ENCODE measurements at places on chromosomes 12 and 14.

GRCh38 chr12:30794591-30795409 is 40.0 kb upstream of the CAPRIN2 start:
- DNase-seq, result peak; percentile 96

- no peak for DNase-seq
These were observed 15.9 kb downstream of the ETNK1 start for GRCh38 chr12:22640851-22641250.

- DNase-seq, result no peak
These were observed 23.5 kb downstream of the NOC4L start for GRCh38 chr12:132167611-132168310.

DNA sequence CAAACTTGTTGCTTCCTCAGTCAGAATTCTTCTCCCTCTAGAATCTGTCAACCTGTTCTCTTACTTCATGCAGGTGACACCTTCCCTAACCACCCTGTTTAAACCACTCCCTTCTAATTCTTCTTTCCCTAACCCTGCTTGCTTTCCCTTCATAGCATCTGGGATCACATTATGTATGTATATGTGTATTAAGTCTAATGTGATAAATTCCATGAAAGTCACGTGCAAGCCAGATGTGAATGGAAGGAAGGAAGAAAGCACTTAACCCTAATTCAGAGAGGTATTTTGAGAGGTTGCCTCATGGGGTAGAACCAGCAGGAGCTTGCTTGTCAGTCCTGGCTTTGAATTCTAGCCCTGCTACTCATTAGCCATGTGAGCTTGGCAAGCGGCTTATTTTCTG is 340.0 kb downstream of the TRHDE start:
- no peak for DNase-seq

GRCh38 chr12:661720-662486 is 1.3 kb downstream of the NINJ2 start:
- DNase-seq, result no peak

DNA sequence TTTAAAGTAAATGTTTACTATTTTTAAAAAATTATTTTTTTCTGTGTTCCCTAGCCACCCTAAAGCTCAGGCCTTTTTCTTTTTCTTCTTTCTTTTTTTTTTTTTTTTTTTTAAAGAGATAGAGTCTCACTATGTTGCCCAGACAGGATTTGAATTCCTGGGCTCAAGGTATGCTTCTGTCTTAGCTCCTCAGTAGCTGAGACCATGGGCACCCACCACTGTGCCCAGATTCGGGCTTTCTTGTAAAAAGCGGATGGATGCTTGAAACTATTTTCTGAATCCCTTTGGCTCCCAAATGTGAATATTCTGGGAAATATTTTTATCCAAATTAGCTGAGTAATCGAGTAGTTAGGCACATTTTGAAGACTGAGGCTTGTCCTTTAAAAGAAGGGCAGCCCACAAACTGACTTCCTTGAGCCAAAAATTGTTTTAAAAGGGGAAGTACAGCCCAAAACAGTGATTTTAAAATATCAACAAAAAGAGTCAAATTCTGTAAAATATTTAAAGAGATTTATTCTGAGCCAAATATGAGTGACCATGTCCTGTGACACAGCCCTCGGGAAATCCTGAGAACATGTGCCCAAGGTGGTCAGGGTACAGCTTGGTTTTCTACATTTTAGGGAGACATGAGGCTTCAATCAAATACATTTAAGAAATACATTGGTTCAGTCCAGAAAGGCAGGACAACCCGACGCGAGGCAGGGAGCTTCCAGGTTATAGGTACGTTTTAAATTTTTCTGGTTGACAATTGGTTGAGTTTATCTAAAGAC is 28.8 kb upstream of the HIGD1C start:
- DNase-seq, result no peak

DNA sequence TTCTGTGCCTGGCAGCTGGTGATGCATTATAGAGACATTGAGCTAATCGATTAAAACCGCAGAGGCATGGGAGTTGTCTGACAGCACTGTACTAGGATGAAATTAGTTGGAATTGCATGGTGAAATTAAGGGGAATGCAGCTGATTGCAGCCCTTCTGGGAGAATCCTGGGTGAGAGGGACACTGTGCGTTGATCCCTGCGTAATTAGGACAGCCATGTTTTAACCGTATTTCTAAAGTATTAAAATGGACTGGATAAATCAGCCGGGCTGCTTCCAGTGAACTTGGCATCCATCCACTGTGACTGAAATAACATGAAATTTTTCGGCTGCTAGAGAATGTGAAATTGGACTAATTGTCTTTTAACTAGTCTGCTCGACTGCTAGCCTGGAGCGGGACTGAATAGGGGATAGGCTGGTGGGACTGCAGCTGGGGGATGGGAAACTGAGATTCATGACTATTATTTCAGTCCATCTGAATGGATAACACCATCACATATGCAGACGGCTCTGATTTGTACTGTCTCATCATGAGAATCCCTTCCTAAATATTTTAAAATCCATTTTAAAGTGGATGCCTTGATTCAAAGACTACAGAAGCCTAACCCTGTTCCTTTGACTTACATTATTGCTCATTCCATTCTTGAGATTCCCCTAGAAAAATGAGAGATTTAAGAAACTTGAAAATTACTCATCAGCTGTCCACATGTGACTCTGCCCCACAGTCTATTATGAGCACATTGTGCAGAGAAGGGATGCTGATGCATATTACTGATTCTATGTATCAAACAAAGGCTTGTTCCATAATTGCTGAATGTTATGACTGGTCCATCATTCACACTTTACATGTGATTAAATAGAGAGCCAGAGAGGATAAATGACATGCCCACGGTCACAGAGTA is 343.9 kb downstream of the NPAS3 start:
- DNase-seq, result no peak

- no peak for DNase-seq
These were observed 47.7 kb upstream of the PPP2R5C start for GRCh38 chr14:101713621-101714349.

DNA sequence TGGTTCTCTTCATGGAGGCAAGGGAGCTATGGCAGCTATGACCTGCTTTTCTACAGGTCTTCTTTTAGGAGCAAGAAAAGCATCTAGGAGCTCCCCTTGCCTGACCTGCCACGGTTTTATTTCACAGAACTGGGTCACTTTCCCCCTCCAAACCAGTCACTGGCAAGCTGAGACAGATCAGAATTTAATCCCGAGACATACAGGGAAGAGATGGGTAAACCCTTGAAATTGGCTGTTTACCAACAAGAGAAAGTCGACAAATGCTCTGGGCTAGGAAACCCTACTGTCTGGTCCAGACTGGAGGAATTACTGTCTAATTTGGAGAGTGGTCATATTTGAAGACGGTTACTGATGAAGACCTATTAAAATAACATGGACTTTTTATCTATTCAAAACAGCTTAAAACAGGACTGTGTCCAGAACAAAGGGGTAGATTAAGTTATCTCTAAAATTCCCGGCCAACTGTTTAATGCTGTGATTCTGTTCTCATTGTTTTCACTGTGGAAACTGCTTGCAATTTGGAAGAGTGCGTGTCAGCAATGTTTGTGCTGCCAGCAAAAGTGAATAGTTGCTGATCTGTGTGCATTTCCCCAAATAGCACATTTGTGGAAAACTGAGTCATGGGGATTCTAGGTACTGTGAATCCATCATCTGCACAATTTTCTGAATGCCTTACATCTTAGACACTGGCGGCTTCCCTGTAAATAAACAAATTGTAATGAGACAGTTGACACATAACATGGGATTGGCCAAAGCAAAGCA is 73.4 kb upstream of the EEA1 start:
- peak; percentile 93 for DNase-seq

DNA sequence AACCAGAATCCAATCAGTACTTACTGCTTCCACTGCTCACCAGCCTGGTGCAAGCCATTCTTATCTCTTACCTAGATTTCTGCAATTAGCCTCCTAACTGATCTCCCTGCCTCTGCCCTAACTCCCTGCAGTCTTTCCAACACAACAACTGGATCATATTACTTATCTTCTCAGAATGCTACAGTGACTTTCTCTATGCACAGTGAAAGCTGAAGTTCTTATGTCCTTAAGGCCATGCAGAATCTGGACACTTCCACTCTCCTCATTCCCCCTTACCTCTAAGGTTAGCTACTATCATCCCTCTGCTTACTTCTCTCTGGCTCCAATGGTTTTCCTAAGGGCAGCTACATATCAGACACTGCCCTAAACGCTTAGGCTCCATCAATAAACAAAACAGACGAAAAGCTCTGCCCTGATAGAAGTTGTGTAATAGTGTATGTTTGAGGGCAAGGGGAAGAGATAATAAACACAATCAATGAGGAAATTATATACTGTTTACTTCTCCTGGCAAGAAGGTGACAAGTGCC is 4.0 kb downstream of the KTN1 start:
- peak; percentile 38 for DNase-seq

DNA sequence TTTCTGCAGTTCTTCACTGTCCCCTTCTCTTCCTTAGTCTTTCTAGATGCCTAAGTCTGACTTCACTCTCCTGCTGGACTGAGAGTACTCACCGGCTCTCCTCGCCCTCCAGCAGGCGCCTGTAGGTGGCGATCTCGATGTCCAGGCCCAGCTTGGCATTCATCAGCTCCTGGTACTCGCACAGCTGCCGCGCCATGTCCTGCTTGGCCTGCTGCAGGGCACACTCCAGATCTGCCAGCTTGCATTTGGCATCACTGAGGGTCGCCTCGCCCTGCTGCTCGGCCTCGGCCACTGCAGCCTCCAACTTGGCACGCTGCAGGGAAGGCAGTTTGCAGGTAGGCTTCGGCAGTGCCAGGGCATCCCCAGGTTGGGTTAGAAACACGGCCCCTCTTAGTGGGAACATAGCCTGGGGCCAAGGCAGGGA is 5.2 kb downstream of the KRT84 start:
- peak; percentile 48 for DNase-seq

DNA sequence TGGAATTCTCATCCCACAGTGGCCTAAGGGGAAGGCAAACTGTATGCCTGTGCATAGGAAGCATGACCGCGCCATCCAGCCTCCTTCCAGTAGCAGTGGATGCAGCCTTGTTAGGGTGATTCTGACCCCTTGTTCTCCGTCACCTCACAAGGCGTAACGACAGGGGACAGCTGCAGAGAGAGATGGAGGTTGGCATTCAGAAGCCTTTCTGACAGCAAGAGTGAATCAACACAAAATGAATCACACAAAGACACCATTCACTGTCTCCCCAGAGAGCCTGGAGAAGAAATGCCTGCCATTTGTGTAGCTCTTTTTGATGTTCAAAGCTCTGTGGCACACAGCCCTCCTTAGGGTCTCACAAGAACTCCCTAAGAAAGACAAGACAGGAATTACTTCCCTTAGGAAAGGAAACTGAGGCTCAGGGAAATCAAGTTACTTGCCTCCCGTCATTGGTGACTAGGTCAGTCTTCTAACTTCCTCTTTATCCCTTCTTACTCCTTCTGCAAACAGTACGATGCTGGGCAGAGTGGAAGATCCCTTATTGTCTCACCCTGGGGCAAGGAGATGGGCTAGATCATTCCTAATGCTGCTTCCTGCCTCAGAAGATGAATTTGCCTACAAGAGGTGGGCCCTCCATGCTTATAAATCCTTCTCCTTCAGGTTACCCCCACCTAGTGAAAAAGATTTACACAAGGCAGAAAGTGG is 280.9 kb downstream of the CACNA1C start:
- no peak for DNase-seq

DNA sequence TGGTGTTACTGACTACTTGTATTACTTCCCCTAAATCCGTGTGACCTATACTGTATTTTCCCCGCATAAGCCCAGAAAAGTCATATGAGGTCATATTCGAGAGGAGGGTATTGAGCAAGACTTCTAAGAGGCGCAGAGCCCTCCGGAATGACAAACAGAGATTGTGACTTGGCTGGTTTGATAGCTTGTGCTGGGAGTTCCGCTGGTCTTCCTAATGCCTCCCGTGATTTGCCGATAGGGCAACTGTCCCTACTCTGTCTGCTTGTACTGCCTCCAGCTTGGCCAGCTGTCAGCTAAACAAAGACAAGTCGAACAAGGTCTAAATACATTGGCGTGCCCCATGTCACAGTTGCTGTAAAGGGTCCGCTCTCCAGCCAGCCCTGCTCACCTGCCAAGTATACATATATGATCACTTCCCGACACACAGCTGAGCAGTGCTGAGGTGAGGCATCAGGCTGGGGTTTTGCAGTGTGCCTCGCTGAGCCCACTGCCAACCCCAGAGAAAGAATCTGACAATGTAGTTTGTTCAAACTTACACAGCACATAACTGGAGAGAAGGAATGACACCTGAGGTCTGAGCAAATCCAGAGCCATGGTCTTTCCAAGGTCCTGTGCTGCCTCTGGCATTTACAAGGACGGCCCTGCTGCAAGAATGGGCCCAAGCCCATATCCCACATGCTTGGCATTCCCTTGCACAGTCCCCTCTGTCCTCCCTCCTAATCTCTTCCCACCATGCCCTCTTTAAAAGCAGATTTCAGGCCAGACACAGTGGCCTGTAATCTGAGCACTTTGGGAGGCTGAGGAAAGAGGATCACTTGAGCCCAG is 23.7 kb downstream of the LGMN start:
- DNase-seq, result no peak

GRCh38 chr12:19088606-19089005 is 40.9 kb upstream of the PLEKHA5 start:
- no peak for DNase-seq

DNA sequence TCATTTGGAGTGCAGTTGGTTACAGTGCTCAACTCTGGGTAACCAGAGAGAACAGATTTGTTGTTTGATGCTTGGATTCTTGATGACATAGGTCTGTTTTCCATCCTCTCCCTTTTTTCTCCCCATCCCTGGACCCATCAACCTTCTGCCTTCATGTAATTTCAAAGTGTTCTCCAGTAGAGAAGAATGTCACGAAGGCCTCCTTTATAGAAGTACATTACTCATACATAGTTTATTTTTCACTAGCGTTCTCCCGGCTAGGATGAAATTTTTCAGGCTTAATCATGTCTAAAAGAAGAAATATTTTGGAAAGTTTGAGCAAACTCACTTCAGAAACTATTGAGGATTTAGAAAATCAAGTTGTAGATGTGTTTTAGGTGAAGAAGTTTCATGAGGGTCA is 20.9 kb upstream of the APPL2 start:
- DNase-seq, result peak; percentile 88

DNA sequence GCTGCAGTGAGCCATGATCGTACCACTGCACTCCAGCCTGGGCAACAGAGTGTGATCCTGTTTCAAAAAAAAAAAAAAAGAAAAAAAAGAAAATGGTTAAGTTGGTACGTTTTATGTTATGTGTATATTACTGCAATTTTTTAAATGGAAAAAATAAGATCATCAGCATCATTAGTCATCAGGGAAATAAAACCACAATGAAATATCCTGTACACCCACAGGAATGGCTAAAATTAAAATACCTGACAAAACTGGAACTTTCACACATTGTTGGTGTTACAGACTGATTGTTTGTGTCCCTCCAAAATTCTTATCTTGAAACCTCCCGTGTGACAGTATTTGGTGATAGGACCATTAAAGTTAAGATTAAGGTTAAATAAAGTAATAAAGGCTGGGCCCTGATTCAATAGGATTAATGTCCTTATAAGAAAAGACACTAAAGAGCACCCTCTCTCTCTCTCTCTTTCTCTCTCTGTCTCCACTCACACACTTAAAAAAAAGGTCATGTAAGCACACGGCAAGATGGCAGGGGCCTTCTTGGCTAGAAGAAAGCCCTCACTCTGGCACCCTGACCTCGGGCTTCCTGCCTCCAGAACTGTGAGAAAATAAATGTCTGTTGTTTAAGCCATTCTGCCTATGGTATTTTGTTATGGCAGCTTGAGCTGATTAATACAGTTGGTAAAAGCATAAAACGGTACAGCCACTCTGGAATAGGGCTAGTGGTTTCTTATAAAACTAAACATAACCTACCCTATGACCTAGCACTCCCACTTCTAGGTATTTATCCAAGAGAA is 48.3 kb upstream of the ZFP36L1 start:
- peak; percentile 73 for DNase-seq

- DNase-seq, result no peak
These were observed 496.3 kb downstream of the NRXN3 start for GRCh38 chr14:78666336-78667056.

Data from M059J (cell line).